ENCODE measurements at places on chromosomes 2 and 18.

DNA sequence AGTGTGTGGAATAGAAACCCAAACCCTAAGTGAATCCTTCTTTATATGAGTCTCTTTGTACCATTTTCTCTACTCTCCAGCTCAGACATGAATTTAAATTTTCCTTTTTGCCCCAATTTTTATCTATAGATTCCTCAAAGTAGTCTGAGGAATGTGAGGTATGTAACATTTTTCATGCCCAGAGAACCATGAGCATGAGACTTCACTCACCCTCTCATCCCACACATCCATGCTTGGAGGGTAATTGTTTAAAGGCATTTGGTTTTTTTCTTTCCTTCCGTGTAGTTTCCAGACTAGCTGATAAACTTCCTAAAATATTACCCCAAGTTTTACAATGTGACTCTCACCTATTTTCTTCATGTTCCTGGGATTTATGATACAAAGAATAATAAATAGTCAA is 2056.8 kb upstream of the CELF4 start:
- ATAC-seq: no peak

DNA sequence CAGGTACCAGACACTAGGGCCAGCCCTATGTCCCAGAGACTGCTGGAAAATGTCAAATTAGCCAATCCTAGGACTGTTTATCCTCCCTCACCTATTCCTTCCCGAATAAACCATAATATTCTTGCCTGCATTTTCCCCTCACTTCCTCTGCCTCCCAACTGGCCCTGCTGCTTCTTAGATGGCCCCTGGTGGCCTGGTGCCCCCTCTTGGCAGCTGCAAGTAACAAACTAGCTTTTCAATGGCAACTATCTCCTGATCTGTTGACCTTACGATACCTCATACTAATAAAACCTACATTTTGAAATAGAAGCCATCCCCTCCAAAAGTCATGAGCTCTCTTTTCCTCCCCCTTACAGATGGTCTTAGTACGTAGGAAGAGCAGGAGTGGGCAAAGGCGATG is 132.0 kb downstream of the ALPK2 start:
- no peak for ATAC-seq

GRCh38 chr2:140063356-140063755 is 1283.2 kb upstream of the NXPH2 start:
- ATAC-seq: no peak

GRCh38 chr2:1907849-1908533 is 163.7 kb upstream of the PXDN start:
- ATAC-seq: no peak

GRCh38 chr2:127355407-127356008 is 32.3 kb downstream of the MAP3K2 start:
- peak; percentile 48 for ATAC-seq

- ATAC-seq: peak; percentile 74
Observed at GRCh38 chr2:25168256-25169072, at the start of gene POMC. POMC (minus strand) TSS chr2:25168580; CDS start chr2:25164772, 3,808 bp downstream.

GRCh38 chr2:160613466-160614153 is 120.0 kb upstream of the RBMS1 start:
- ATAC-seq: peak; percentile 62
